ENCODE measurements at places on chromosomes 1 and 21.

GRCh38 chr21:15001857-15002606 is 62.8 kb downstream of the NRIP1 start:
- no peak overlapping the region for H3K4me3 ChIP-seq
- no peak for DNase-seq
- no peak overlapping the region for H3K27ac ChIP-seq
- no peaks in the 10 kb centered on the region for H3K27me3 ChIP-seq

DNA sequence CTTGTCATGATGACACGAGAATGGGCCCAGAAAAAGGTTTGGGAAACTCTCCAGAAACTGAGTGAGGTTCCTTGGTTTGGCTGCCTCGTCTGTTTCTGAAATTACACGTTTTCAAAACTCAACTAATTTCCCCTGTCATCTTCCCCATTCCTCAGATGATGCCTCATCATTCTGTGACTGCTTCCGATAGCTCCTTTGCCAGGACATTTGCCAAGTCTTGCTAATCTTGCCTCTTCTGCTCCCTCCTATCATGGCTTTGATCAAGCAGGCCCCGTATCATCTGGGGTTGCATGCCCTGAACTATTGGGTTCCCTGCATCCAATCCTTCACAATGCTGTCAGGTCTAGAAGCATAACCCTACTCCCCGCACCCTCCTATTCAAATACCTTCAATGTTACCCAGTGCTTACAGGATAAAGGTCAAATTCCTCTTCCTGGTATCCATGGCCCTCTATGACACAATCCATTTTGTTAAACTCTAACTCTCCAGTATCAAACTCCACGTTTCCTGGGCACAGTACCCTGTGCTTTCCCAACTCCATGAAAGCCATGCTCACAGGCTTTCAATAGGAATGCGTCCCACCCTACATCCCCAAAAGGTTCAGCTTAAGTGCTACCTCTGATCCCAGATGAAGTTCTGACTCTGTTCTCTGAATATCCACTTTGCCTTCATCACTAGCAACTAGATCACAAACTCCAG is 22.2 kb upstream of the TMEM200B start:
- peaks cover 36% of the 10 kb centered on the region for H3K36me3 ChIP-seq
- DNase-seq = no peak
- H3K27me3 ChIP-seq = no peaks in the 10 kb centered on the region
- H3K4me3 ChIP-seq = no peak overlapping the region

GRCh38 chr1:206722751-206723461 is 38.2 kb downstream of the MAPKAPK2 start:
- H3K27ac ChIP-seq = peak overlapping the region; percentile 90
- no peak for DNase-seq
- peaks cover 4% of the 10 kb centered on the region for H3K4me1 ChIP-seq
- H3K4me3 ChIP-seq = no peak overlapping the region
- no peaks in the 10 kb centered on the region for H3K36me3 ChIP-seq

- peaks cover 20% of the 10 kb centered on the region for H3K4me1 ChIP-seq
- no peaks in the 10 kb centered on the region for H3K27me3 ChIP-seq
- DNase-seq = peak; percentile 37
- H3K4me3 ChIP-seq = no peak overlapping the region
These were observed 764.4 kb downstream of the ADGRL2 start for GRCh38 chr1:82565146-82565545.

DNA sequence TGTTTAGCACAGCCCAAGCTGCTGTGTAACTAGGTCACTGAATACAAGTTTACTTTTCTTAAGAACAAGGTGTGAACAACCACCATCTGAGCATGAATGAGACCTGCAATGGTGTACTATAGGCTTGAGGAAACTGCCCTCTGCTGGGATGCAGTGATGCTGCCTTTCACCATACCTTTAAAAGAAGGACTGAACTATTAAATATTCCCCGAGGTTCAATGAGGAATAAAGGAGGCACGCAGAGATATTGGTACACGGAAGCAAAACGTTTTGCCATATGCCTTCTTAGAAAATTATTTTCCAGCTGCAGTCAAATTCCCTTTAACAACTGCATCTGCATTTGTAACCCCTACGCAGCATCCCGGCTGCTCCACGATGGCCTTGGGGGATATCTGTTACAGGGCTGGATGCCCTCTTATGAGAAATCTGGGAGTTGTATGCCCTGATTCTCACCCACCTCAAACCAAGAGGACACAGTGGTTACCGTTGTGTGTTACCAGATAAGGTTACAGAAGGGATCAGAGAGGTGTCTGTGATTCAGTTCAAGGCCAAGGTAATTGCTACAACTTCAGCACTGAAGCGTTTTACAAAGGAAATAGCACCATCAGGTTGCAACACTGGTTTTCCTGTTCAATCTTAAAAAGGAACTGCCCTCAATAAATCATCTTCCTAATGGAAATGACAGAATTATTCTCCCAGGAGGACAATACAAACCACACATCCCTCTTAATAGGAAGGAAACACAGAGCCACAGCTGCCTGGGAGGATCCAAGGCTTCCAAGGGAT is 470.5 kb downstream of the LTN1 start:
- no peaks in the 10 kb centered on the region for H3K27me3 ChIP-seq
- no peak overlapping the region for H3K4me3 ChIP-seq
- peak; percentile 45 for DNase-seq
- no peaks in the 10 kb centered on the region for H3K4me1 ChIP-seq

- no peak overlapping the region for H3K27ac ChIP-seq
- DNase-seq = peak; percentile 37
- no peaks in the 10 kb centered on the region for H3K4me1 ChIP-seq
- peaks cover 2% of the 10 kb centered on the region for H3K27me3 ChIP-seq
- H3K36me3 ChIP-seq = no peaks in the 10 kb centered on the region
These were observed 13.5 kb downstream of the MAP3K21 start for GRCh38 chr1:233340966-233341516.

All from lung (tissue), 17 donors.